CD4-positive, alpha-beta T cell (primary cell): ENCODE measurements at places on chromosomes 3 and 15.

- DNase-seq, result no peak
These were observed 637.9 kb downstream of the NLGN1 start for GRCh38 chr3:174035328-174035886.

- DNase-seq, result no peak
These were observed 1.0 kb downstream of the UBE2E1 start for GRCh38 chr3:23806534-23807423.

DNA sequence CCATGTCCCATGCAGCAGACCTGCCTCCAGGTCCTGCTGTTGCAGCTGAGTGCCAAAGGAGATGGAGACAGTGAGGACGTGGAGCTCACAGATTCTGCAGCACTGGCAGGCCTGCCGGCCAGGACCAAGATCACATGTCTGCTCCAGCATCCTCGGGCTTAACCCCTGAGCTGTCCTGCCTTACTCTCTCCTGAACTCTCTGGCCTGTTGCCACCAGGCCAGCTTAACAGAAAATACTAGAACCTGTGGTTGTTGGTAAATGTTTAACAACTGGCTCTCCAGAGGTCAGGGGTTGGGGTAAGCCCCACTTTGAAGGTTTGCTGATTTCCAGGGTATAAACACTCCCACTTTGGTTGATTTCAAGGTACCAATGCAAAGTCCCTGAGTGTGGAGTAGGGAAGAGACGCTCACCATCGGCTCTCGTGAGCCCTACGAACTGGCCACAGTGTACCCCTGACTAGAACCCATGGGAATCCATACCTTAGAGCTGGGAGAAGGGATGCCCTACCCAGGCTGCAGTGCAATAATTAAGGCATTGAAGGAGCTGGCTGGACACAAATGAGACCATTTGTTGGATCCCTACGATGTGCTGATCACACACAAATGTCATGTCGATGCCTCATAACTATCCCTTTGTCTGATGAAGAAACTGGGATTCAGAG is 147.9 kb downstream of the OR4M2 start:
- DNase-seq, result no peak

DNA sequence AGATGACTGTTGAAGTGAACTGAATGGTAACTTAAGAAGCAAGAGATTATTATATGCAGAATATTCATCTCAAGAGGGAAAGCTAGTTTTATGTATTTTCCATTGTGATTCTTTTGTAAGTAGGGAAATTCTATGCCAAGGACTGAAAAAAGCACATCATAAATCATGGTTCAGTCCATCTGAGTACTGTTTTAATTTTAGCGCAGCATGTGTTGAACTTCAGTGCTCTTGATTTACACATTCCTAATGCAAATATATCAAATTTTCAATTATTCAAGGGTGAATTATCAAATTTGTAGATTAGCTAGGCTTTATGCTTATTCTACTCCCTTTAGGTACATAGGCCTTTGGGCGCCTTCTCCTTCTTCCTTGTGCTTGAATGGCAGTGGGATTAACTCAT is 50.3 kb upstream of the TCF12 start:
- DNase-seq, result no peak

DNA sequence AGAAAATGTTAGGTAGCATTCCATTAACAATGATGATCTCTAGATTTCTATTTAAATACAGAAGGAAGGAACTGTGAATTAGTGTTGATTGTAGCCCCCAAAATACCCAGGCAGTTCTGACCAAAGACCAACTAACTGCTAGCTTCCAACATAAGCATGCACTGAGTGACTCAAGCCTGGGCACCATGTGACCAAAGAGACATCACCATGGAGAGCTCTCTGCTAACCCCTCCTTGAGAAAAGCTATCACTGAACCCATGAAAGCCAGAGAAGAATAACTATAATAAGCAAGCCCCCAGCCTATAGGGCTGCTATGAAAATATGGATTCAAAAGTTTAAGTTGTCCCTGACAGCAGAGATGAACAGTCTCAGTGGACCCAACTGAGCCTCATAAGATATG is 310.2 kb downstream of the ULK4 start:
- DNase-seq, result no peak

DNA sequence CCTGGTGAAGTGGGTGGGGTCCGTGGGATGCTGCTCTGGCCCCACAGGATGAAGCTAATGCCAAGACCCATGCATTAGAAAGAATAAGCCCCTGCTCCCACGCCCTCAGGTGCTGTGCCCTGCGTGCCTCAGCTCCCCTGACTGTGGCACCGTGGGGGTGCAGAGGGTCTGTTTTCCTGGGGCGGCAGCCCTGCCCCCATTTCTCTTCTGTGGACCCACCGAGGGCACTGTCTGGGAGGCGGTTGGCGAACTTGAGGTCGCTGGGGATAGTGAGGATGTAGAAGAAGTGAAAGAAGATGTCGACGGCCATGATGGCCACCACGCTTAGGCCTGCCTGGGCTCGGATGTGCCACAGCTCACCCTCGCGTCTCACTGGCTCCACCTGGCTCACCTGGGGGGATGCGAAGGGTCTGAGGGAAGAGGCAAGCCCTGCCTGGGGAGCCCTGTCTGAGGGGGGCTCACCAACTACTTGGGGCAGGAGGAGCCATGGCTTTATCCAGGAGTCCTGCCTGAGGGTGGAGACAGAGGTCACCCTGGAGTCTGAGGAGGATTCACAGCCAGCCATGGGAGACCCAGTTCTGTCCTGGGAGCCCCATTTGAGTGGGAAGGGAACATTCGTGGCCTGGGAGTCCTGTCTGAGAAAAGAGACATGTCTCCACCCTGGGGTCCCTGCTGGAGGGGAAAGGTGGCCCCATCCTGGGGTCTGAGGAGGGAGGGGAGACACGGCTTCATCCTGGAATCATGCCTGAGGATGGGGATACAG is 5.1 kb downstream of the HHATL start:
- no peak for DNase-seq

GRCh38 chr3:8985411-8985831 is 22.1 kb upstream of the RAD18 start:
- no peak for DNase-seq

DNA sequence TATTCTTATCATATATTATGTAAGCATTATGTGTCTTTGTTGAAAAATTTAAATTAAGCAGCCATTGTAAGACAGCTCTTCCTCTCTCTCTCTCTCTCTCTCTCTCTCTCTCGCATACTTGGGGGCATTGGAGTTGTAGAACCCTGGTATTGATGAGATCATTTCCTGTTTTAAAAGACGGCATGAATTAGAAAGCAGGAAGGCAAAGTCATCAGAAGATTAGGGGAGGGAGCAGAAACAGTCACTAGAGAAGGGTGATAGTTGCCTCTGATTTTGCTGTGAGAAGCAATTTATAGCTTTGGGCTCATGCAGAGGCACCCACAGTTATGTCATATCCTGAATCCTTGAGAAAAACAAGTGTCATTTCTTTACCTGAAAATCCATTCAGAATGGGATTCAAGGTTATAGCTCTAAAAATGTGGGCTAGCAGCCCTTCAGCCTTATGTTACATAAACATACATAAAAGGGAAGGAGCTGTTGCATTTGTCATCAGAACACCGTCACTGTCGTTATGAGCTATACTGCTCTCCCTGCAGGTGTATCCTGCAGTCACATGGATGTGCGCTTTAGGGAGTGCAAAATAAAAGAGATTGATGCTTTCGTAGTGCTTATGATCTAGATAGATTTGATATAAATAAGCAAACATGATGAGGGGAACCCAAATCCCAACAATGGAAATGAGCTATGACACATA is 213.8 kb downstream of the NR1D2 start:
- DNase-seq, result no peak

DNA sequence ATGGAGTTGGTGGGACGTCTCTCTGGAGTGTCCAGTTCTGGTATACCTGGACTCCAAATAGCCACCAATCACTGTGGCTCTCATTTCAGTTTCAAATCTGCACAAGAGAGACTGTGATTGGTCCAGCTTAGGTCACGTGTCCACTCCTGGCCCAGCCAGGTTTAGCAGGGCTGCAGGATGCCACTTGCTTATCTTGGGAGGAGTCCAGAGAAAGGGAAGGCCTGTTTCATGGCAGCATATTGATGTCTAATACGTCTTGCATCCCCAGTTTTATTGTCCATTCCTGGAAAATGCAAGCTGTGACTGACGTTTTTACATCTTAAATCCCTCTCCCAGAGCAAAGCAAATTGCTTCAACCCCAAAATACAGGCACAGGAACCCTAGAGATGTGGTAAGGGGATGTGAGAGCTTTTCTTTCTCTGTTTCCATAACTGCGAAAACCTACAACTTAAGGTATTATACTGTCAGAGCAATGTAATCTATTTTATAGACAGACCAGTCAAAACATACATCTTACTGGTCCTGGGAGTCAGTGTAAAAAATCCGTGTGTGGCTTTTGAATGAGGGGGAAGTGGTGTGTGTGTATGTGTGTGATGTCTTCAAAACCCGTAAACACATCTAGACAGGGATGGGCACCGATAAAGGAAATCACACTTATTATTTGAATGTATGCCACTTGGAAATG is 274.4 kb downstream of the TLE3 start:
- no peak for DNase-seq

DNA sequence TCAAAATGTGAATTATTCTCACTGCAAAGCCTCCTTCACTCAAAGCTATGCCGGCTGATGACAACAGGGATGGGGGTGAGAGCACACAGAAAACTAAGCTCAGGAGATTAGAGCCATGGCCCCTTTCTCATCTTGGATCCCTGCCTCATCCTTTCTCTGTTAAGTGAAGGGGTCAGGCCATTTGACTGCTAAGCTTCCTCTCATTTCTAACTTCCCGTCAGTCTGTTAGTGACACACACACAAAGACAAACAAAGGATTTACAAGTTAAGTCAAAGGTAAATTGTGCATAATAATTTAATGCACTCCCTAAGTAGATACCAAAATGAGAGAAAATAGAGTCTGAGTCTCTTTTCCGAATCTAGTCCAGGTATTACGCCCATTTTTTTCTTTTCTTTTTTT is 1.2 kb downstream of the SS18L2 start:
- DNase-seq, result no peak

DNA sequence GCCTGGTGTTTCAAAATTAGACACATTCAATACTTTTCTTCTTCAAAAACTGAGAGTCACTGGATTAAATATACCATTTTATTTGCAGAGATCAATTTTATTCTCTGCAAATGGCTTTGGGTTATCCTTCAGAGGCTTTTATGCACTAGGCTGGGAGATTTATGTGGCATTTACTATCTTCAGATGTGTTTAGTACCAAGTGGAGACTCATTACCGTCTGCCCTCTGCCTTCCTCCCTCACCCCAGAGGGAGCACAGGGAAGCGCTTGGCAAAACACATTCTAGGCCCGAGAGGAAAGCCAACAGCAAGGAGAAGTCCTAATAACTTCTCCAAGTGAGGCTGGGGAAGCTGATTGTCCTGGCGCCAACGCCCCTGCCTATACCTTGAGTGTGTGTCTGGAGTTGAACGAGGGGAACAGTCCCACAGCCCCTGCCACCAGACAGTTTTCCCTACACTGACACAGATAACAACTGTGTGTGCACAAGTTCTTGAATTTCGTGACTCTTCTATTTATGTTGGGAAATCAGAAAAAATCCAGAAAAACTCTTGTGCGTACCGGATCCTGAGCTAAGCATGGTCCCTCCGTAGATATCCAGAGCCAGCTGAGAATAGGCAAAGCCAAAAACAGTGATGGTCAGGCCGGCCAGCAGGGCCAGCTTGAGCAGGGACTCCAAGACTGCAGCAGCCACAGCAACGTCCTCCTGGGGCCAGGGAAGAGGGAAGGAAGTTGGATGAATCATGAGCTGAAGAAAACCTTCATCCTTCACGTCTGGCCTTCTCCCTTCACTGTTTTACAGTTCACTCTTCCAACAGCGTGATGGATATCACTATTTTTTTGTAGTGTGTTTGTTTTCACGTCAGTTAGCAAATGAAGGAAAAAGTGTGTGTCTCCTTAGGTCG is 26.6 kb downstream of the RFT1 start:
- DNase-seq, result no peak
